GM06990 (cell line): ENCODE measurements at places on chromosomes 5 and 9.
A peak's percentile ranks its signal among the peaks of the same experiment; 100 is the strongest.

GRCh38 chr5:74851684-74852353, 14.4 kb downstream of the FAM169A start:
- DNase-seq: no peak

- DNase-seq: no peak
Measured at GRCh38 chr5:91135475-91136248, 247.5 kb downstream of the ARRDC3 start.

GRCh38 chr5:143705381-143705780, 106.6 kb upstream of the HMHB1 start:
- no peak for DNase-seq

GRCh38 chr9:81622471-81623255, 66.7 kb downstream of the TLE1 start:
- DNase-seq: no peak

GRCh38 chr9:132283165-132283564, 71.6 kb downstream of the SETX start:
- no peak for DNase-seq

DNA sequence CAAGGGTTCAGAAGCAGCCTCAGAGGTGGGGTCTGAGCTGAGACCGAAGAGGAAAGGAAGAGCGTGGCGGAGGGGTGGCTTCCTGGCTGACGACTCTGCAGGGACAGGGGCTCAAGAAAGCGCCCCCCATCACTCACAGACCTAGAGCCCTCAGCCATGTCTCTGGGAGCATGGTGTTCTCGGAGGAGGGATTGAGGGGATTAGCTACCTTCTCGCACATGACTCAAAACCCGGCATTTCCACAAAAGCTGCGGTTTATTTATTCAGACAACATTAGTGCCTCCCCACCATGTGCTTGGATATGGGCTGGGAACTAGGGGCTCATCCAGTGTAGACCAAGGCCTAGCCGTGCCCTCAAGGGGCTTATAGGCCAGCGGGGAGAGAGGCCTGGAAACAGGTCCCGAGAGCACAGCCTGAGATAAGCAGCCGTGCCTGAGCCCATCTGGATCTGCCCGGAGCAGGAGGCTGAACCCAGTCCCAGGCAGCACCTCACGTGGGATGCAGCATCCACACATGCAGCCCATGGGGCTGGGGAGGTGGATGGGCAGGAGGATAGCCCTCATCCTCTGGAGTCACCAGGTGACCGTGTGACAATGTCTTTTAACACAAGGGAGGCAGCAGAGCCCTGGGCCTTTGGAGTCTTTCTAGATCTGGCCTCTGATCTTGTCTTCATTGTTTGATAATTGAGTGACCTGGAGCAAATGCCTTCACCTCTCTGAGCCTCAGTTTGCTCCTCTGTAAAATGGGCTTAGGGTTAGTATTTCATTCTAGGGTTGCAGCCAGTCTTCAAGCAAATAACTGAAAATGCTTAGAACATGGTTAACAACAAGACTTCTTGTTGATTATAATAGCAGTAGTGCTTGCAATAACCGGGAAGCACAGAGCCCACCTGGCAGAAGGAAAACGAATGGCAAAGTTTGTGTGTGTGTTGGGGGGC, 878 bp upstream of the HMCN2 start:
- DNase-seq: no peak

DNA sequence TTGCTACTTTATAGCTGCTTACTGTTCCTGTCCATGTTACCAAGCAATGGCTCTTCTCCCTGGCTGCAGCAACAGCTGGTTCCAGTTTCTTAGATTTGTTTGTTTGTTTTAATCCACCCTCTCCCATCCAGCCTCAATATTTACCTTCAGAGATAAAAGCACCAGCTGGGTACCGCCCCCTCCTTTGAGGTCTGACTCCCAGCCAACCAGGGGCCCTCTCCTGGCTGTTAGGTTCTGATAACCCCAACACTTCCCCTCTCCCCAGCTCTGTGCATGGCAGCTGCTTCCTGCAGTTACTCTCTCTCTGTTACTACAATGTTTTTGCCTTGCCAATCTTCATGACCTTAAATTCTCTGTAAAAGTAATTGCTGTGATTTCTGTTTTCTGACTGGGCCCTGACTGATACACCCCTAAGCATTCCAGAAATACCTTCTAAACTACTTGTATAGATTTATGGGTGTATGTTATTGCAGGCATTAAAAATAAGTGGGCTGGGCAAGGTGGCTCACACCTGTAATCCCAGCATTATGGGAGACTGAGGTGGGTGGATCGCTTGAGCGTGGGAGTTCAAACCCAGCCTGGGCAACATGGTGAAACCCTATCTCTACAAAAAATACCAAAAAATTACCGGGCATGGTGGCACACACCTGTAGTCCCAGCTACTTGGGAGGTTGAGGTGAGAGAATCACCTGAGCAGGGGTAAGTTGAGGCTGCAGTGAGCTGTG, 2.6 kb upstream of the GCNT1 start:
- peak; percentile 22 for DNase-seq

DNA sequence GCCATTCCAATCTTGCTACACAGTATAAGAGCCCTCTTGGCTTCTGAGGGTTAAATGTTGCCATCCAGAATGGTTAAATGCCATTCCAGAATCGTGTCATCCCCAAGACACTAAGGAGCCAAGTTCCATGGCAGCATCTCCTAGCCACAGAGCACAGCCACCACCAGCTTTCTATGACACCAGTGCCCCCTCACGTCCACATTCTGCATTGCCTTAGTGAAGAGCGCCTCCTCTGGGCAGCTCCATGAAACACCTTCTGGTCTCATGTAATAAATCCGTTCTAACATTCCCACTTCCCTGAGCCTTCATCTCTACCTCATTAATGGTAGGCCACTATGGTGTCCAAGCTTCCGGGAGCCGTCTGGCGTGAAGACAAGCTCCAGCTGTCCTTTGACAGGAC, 12.4 kb downstream of the CBY3 start:
- DNase-seq: no peak

GRCh38 chr5:175826980-175827379, 44.4 kb upstream of the CPLX2 start:
- no peak for DNase-seq

DNA sequence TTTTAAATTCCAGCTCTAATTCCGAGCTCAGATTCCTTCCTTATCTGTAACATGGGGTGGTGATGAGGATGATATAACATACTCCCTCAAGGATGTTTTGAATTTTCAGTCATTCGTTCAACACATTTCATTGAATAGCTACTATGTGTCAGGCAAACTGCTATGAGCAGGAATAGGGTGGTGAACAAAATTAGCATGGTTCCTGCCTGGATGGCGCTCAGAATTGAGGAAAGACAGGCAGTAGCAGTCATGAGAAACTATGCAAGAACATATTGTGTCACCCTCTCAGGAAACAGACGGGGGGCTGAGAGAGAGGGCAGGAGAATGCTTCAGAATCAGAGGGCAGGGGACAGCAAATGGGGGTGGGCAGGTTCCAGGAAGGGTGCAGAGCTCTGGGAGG, 265.2 kb downstream of the NSG2 start:
- DNase-seq: no peak

DNA sequence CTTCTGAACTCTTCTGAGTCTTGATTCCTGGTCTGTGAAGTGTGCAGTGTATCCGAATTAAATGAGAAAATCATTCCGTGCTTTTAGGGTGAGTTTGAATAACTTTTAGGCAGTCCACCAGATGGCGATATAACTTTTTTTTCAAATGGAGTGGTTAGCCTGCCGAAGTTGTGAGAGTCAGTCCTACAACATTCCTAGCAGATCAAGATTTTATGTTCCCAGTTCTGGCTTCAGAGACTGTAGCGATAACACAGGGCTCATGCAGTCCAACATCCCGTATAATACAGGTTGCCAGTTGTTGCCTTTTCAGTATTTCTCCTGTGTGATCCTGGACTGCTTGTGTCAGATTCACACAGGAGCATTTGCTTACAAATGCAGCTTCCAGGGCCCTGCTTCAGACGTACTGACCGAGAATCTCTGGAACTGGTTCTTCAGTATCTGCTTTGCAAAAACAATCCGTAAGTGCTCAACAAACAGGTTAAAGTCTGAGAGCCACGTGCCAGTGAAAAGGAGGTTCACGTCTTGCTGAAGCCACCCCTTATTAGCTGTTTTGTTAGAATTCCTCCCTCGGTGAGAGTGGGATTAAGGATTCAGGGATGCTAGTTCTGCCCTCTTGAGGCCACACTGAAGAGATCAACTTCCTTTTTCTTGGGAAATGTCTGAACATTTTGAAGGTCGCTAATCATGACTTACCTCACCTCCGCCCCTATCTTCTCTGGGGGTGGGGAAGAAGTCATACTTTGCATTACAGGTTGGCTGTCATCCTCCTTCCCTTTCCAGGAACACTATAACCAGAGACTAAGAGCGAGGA, 22.8 kb downstream of the SMIM3 start:
- DNase-seq: no peak

DNA sequence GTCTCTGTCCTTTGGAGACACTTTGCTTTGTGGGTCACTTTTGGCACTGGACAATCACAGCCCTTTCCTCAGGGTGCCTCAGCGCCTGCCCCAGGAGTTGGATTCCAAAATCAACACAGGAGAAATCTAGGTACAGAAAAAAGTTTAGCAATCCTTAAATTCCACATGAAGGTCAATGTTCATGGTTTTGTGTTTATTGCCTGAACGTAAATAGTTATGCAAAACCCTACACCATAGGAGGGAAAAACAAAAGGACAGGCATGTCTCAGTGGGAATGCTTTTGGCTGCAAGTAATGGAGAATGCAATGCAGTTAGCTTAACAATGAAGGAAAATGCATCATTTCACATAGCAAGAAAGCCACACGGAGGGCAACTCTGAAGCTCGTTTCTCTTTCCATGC, 6.5 kb upstream of the HMCN2 start:
- DNase-seq: no peak

DNA sequence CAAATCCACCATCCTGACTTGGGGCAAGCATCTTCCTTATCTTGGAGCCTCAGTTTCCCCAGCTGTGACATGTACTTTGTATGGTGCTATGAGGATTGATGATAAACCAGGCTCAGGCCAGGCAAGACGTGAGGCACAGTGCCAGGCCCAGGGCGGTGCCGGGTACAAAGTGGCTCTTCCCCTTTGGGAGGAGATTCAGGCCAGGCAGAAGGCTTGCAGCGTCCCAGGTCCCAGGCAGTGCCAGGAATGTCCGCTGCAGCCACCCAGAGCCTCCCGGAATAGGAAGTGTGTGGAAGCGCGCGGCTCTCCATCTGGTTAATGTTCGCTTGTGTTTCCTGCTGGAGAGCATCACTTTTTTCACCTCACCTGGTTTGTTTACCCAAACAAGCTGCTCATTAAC, 12.6 kb upstream of the DENND1A start:
- no peak for DNase-seq

GRCh38 chr9:36779582-36779981, 206.9 kb downstream of the MELK start:
- DNase-seq: no peak

- no peak for DNase-seq
Measured at GRCh38 chr9:137499858-137500661, 40.9 kb upstream of the NSMF start.

DNA sequence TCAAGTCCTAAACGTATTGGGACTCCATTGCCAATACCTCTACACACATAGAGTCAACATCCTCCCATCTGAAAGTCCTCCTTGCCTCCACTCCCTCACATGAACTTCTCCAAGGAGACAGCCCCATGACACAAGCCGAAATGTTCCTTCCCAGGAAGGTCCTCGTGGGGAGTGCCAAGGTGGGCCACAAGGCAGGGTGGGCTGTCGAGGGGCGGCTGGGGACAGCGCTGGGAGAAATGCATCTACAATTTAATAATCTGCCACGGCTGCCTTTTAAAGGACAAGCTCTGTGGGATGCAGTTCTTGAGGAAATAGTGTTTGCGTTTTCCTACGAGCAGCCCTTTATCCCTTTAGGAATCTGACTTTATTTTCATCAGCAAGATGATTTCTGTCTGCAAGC, 138.7 kb downstream of the GABBR2 start:
- DNase-seq: no peak

GRCh38 chr5:138353560-138354080, 1.1 kb downstream of the KDM3B start:
- DNase-seq: no peak

DNA sequence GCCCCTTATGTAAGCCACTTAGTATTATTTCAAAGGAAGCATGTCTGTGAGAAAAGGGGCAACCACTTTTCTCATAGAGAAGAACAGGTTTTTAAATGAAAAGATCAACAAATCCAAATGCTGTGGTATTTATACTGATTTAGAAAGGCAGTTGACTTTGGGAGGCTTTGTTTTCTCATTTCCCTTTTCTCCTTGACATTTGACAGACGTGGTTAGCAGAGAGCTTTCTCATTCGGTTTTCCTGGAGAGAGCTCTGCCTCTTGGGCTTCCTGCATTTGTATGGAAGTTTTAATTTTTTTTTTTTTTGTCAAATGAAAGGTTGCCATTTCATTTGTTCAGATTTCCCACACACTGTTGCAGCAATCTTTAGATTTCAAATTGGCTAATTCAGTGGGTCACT, 62.5 kb downstream of the EXOSC2 start:
- no peak for DNase-seq

- DNase-seq: no peak
Measured at GRCh38 chr5:66909364-66909763, 287.2 kb downstream of the CD180 start.

DNA sequence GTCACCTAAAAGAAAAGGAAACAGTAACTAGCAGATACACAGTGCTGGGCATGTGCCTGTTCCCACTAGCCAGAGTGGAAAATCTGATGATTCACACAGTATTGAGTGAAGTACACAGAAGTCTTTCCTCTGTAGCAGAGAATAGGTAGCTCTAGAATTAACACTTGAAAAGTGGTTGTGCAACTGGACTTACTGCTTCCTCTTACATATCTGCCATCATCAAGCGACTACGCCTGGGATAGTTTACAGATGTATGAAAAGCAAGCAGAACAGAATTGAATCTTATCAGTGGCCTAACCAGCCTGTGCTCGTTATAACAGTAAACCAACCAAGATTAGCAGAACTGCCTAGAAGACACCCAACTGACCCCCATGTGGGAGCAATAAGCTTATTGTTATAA, 130.6 kb downstream of the DTWD2 start:
- DNase-seq: no peak

- no peak for DNase-seq
Measured at GRCh38 chr5:60257596-60258271, 364.2 kb upstream of the PDE4D start.

- no peak for DNase-seq
Measured at GRCh38 chr5:141737535-141737934, 55.5 kb upstream of the ARAP3 start.

DNA sequence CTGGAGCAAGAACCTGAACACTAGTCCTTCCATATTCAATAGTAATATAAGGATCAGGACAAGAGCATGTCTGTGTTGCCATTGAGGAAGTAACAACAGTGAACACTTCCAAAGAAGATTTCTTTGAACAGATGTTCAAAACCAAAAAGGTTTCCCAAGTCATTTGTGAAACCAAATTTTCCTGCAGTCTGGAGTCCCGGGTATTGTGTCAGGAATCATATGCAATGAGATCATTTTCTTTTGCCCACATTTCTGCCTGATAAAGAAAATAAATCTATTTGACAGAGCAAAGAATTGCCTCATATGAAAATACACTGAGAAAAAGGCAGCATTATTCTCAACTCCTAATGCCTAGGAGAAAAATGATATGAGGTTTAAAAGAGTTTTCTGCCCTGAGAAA, 151.7 kb downstream of the SNX18 start:
- DNase-seq: no peak

GRCh38 chr9:126283799-126284465, 42.7 kb upstream of the MVB12B start:
- DNase-seq: no peak

- peak; percentile 44 for DNase-seq
Measured at GRCh38 chr5:137997726-137998213, 35.1 kb downstream of the FAM13B start.
